ENCODE measurements at places on chromosomes 5 and 9. TPM values are rescaled to one million over a fixed set of nuclear protein-coding genes. Genes with fewer than 3 reads are reported as not detected.

The RUSC2 gene
- 21.6 TPM for polyA plus RNA-seq

DNA sequence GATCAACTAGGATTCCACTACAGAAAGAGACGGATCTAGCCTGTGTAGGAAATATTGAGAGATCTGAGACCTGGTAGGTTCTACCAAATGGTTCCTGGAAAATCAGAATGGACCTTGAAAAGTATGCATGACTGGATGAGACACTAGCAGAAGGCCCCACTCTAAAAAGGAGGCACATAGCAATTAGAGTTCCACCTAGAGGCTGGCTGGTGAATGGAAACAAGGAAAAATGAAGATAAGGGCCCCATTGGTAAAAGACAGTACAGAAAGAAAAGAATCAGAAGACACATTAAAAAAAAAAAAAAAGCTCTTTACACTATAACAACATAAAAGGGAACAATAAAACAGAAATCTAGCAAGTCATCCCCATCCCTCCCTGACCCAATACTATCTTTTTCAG lies 518.5 kb downstream of the NR2F1-AS1 start:
- DNase-seq: peak; percentile 23

The MRPS27 gene
- 81.0 TPM for polyA plus RNA-seq

The CHMP5 gene
- 108 TPM for polyA plus RNA-seq

DNA sequence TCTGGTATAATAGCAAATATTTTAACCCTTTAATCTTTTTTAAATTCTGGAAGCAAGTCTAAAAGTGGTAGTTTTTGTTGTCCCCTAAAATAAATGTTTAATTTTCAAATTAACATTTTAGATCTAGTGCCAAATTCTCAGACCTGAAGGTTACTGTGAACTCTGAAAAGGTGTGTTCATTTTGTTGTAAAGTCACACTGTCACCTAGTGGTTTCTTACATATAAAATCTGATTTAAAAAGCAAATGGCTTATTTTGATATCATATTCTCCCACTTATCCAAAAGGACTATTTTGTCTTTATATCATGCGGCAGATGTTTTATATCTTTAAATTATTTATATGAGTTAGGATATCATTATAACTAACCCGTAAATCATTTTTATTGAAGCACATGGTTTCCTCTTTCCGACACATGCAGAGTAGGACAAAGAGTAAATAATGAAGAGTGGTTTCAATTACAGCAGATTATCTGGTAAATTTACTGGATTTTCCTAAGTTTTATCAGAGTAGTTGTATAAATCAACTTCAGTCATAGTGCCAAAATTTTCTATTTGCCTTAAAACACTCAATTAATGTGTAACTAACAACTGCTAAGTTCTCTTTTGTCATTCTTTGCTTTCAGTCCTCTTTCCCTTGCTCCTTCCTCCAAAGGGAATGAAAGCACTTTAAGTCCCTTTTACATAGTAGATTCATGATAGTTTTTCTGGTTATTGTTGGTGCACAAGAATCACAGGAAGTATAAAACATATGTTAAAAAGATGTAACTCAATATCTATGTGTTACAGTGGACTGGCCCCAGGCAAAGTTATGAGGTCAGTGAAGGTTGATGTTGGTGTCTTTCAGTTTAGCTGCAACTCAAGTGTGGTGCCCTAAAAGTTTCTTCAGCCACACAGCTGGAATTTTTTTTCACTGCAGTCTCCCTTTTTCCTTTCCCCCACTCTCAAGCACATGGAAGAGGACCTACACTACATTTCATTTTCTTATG lies 189.6 kb downstream of the COX7C start:
- no peak for DNase-seq

GRCh38 chr9:20996809-20997208 lies 34.6 kb downstream of the HACD4 start:
- DNase-seq: no peak

GRCh38 chr9:96417661-96418082 lies 498 bp downstream of the ZNF367 start:
- no peak for DNase-seq

DNA sequence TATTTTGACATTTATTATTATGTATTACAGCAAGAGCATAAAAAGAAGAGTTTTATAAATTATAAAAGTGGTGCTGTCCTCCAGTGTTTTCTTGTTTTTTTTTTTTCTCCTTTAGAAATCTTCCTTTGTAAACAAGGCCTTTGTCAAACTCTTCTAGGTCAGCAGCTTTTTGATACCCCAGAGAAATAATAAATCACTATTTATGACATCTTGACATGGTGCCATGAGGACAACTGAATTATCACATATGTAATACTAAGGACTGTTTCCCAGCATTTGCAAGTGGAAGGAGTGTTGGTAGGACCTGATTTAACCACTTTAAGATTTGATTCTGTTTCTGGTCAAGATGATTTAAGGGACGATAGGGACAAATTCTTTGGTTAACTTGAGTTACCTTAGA lies 4.6 kb downstream of the SMARCA2 start:
- DNase-seq: no peak

GRCh38 chr9:121325387-121325786 lies 44.7 kb downstream of the STOM start:
- DNase-seq: no peak

DNA sequence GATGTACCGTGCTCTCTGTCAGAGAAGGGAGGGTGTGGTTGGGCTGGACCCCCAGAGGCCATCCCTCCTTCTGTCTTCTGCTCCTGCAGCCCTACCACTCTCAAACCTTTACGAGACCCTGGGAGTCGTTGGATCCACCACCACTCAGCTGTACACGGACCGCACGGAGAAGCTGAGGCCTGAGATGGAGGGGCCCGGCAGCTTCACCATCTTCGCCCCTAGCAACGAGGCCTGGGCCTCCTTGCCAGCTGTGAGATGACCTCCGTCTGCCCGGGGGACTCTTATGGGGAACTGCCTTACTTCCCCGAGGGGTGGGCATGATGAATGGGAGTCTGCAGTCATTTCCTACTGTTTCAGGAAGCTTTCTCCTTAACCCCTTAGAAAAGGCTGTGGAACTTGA lies 17.5 kb downstream of the TGFBI start:
- no peak for DNase-seq

The ROR2 gene
- polyA plus RNA-seq: 0.53 TPM

GRCh38 chr5:174843263-174844250 lies 119.2 kb downstream of the MSX2 start:
- DNase-seq: no peak

DNA sequence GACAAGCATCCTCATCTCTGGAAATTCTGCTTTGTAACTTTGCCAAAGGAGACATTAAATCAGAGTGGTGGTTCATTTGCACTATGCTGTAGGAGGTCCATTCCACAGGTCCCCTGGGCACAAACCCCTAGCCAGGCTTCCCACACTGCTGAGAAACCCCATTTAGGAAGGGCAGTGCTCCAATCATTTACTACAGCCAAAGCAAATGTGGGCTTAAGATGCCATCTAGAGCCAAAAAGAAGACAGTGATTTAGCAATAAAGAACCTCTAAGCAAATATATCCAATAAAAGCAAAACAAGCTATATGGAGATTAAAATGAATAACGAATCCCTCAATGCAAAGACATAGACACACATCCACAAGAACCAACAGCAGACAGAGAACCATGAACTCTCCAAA lies 129.0 kb upstream of the ALDH1B1 start:
- DNase-seq: no peak

- no peak for DNase-seq
These were observed 21.3 kb upstream of the KCNIP1 start for GRCh38 chr5:170482511-170482910.

DNA sequence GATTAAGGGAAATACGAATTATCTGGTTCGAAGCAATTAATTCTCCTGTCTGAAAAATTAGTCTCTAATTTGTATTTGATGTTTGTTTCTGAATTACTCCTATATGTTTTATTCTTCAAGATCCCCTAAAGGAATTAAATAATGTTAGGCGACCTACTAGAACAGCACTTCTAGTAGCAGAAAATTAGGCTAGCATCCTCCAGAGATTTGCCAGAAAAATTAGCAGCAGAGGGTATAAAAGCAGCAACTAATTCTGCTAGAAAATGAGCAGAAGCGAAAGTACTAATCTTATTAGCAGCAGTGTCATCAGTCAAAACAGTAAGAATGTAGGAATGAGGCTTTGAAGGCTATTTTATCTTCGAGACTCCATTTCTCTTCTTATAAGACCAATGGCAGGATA lies 114.3 kb upstream of the PJA2 start:
- no peak for DNase-seq

DNA sequence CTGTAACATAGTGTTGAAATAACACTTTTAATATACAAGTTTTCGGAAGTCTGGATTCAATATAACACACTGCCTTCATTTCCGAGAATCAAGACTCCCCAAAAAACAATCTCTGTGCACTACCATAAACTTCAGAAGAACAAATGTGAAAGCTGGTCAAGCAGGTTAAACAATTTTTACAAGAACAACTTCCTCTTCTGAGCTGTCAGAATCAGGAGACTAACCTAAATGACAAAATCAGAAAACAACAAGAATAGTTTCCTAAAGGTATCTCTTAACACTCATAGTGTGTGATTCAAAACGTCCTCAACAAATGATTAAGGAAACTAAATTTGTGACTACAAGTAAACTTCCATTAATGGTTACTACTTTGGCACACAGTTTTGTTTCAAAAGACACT lies 11.6 kb downstream of the C9orf72 start:
- DNase-seq: no peak

The CCDC107 gene
- 20.7 TPM for polyA plus RNA-seq

DNA sequence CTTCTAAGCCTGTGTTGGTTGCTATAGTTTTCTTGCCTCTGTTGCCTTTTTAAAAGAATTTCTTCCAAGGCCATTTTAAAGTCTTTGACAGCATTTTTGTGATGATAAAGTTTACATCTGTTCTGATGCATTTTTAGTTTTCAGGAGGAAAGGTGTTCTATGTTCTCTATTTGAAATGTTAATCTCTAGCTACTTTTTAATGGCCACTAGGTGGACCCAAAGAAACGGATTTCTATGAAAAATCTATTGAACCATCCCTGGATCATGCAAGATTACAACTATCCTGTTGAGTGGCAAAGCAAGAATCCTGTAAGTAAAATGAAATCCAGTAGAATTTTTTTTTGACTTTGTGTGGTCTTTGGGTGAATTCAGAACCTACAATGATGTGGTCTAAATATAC lies 60.2 kb downstream of the MELK start:
- peak; percentile 36 for DNase-seq

DNA sequence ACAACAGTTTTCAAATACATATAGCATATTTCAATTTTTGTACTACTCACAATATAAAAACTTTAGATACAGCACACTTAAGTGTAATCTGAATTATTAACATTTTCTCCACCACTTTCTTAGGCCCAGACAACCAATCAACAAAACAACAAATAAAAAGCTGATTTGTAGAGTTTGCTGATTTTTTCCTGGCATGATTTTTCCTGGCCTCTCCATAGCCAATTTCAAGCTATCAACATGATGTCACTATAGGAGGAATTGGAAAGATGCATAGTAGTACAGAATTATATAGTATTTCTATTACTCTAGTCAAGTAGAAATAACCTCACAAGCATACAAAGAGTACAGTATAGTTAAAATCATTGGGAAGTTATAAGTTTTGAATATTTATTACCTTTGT lies 35.1 kb upstream of the ADAMTS19 start:
- no peak for DNase-seq

DNA sequence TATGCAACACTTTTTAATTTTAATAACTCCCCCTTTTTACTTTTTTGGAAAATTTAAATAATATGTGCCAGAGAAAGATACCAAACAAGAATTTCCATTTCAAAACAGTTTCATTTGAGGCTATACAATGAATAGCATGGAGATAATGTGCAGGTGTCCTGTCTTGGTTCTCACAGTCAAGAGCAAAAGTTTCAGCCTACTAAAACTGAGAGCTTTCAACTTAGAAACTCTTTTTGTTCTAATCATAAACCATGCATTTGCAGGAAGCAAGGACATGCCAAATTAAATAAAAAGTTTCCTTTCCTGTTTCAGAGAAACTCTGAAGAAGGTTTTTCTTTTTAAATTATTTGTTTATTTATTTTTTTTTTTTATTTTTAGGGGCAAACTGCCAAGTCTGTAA lies 1165.6 kb upstream of the SEMA6A start:
- DNase-seq: no peak

- DNase-seq: no peak
These were observed 127.2 kb upstream of the SLC44A1 start for GRCh38 chr9:105117234-105117633.

The GABRA1 gene
- not detected for polyA plus RNA-seq

GRCh38 chr5:160792281-160792680 lies 59.7 kb downstream of the ATP10B start:
- no peak for DNase-seq

GRCh38 chr9:111076519-111076918 lies 38.2 kb upstream of the LPAR1 start:
- no peak for DNase-seq

DNA sequence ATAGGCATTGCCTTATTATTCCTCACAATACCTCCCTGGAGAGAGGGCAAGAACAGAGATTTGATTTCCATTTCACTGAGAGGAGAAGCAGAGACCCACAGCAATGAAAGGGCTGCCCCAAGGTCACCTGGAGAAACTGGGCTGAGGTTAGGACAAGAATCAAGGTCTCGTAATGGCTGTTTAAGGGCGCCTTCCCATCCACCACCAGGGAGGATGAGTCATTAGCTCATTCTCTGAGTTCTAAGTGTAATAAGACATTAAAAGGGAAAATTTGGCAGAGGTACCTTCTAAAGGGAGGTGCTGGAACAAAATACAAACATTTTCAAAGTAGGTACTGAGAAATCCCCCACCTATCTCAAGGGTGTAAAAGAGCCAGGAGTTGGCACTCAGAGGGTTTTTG lies 52.6 kb upstream of the TCERG1 start:
- no peak for DNase-seq

GRCh38 chr5:138676002-138676401 lies 77.2 kb upstream of the CTNNA1 start:
- no peak for DNase-seq

The TEK gene
- polyA plus RNA-seq: 0.04 TPM

- no peak for DNase-seq
These were observed 24.0 kb downstream of the ZDHHC11B start for GRCh38 chr5:760363-761058.

GRCh38 chr5:149062371-149063016 lies 368 bp downstream of the SH3TC2 start:
- peak; percentile 56 for DNase-seq

DNA sequence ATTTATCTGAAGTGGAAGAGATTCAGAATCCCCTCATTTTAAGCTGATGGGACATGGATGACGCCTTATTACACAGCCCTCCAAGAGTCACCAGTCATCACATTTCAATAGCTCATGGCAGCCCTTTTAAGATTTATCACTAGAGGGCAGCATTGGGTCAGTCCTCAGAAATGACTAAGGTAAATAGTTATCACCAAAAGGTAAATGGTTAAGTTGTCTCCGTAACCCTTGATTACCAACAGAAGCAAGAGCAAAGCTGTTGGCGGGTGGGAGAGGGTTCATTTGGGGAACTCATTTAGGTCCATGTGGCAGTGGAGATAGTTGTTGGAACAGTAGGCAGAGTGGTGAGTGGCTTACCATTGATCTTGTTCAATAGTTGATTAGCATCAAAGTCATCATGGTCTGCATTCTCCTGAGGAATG lies 12.0 kb upstream of the C9 start:
- DNase-seq: peak; percentile 65

- DNase-seq: no peak
These were observed 278.9 kb upstream of the CD180 start for GRCh38 chr5:67475489-67475888.

GRCh38 chr5:157352756-157353340 lies 86.9 kb downstream of the CYFIP2 start:
- DNase-seq: no peak

GRCh38 chr5:1511651-1512540 lies 11.9 kb downstream of the LPCAT1 start:
- DNase-seq: peak; percentile 56

The BARX1 gene
- polyA plus RNA-seq: 7.8 TPM

The LCN15 gene
- polyA plus RNA-seq: 0.07 TPM

- DNase-seq: peak; percentile 88
These were observed 5.7 kb downstream of the PDE6A start for GRCh38 chr5:149938791-149939358.

The SECISBP2 gene
- polyA plus RNA-seq: 16.9 TPM
